ENCODE measurements at places on chromosomes 12 and 14. TPM values are rescaled to one million over a fixed set of nuclear protein-coding genes. Genes with fewer than 3 reads are reported as not detected.

WIF1 gene
- 284 TPM for total RNA-seq

CLEC4D gene
- 0.55 TPM for total RNA-seq

BLTP3B gene
- total RNA-seq: 62.8 TPM

NACA gene
- 924 TPM for total RNA-seq

LAG3 gene
- total RNA-seq: 0.60 TPM

DPPA3 gene
- not detected for total RNA-seq

MIP gene
- total RNA-seq: 303 TPM

KRT74 gene
- not detected for total RNA-seq

MYL6 gene
- 753 TPM for total RNA-seq

TMTC2 gene
- 121 TPM for total RNA-seq

PGAM5 gene
- 16.2 TPM for total RNA-seq

MMP19 gene
- total RNA-seq: 2.3 TPM

RASSF9 gene
- 5.9 TPM for total RNA-seq

TM7SF3 gene
- total RNA-seq: 66.8 TPM

GUCY2C gene
- 0.11 TPM for total RNA-seq

RBM19 gene
- total RNA-seq: 32.2 TPM

MYO1A gene
- total RNA-seq: not detected

LMNTD1 gene
- not detected for total RNA-seq

SSTR1 gene
- 3.2 TPM for total RNA-seq

MEG3 gene
- 371 TPM for total RNA-seq

CRIP2 gene
- 71.6 TPM for total RNA-seq

SYCP3 gene
- total RNA-seq: not detected

AQP2 gene
- not detected for total RNA-seq

ZC3H14 gene
- 114 TPM for total RNA-seq

KRT85 gene
- total RNA-seq: 0.27 TPM

TEX22 gene
- 1.6 TPM for total RNA-seq

CCDC196 gene
- not detected for total RNA-seq

DCD gene
- total RNA-seq: not detected

GYS2 gene
- total RNA-seq: not detected

GLIPR1L1 gene
- not detected for total RNA-seq

CLEC2A gene
- total RNA-seq: 1.1 TPM

C12orf54 gene
- total RNA-seq: not detected
